Small intestine (tissue), 16 donors: ENCODE measurements at places on chromosomes 4 and X. TPM values are rescaled to one million over a fixed set of nuclear protein-coding genes. Genes with fewer than 3 reads are reported as not detected.
A peak's percentile ranks its signal among the peaks of the same experiment; 100 is the strongest.

- DNase-seq = no peak
- no peaks in the 10 kb centered on the region for H3K27me3 ChIP-seq
- H3K36me3 ChIP-seq = peaks cover 5% of the 10 kb centered on the region
- H3K4me1 ChIP-seq = peaks cover 4% of the 10 kb centered on the region
These were observed 899 bp downstream of the LYAR start for GRCh38 chr4:4289055-4289454.

GRCh38 chr4:128060121-128060698 is 902 bp upstream of the LARP1B start:
- no peaks in the 10 kb centered on the region for H3K4me1 ChIP-seq
- H3K27me3 ChIP-seq = no peaks in the 10 kb centered on the region
- H3K4me3 ChIP-seq = peak overlapping the region; percentile 88
- no peaks in the 10 kb centered on the region for H3K36me3 ChIP-seq
- DNase-seq = no peak
- peak overlapping the region; percentile 99 for H3K27ac ChIP-seq

Gene CITED1
- not detected for polyA plus RNA-seq

Gene MYL5
- 36.1 TPM for polyA plus RNA-seq

- H3K4me1 ChIP-seq = no peaks in the 10 kb centered on the region
- no peak for DNase-seq
- H3K36me3 ChIP-seq = no peaks in the 10 kb centered on the region
- H3K27me3 ChIP-seq = no peaks in the 10 kb centered on the region
- H3K27ac ChIP-seq = no peak overlapping the region
These were observed 30.5 kb downstream of the RUFY3 start for GRCh38 chr4:70752236-70752635.

Gene PWWP3B
- polyA plus RNA-seq = 34.0 TPM

Gene HDAC8
- polyA plus RNA-seq = 21.5 TPM

GRCh38 chr4:139558235-139559088 is 2.4 kb upstream of the SETD7 start:
- no peak for DNase-seq
- H3K27me3 ChIP-seq = no peaks in the 10 kb centered on the region
- H3K27ac ChIP-seq = no peak overlapping the region
- H3K4me3 ChIP-seq = no peak overlapping the region

Gene OFD1
- polyA plus RNA-seq = 71.3 TPM

DNA sequence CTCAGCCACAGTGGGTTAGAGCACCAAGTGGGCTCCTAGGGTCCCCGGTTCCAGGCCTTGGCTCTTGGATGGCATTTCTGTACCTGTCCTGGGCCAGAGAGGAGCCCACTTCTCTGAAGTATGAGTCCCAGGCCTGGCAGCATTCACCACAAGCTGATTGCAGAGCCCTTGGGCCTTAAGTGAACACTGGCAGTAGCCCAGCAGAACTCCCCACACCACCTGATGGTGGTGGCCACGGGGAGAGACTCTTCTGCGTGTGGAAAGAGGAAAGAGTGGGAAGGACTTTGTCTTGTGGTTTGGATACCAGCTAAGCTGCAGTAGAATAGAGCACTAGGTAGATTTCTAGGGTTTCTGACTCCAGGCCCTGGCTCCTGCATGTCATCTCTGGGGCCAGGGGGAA is 104.8 kb downstream of the DLG3 start:
- no peak overlapping the region for H3K27ac ChIP-seq
- H3K4me1 ChIP-seq = no peaks in the 10 kb centered on the region
- H3K36me3 ChIP-seq = no peaks in the 10 kb centered on the region
- H3K4me3 ChIP-seq = no peak overlapping the region
- no peaks in the 10 kb centered on the region for H3K27me3 ChIP-seq
- DNase-seq = no peak

GRCh38 chr4:101418055-101418454 is 70.7 kb upstream of the PPP3CA start:
- H3K36me3 ChIP-seq = no peaks in the 10 kb centered on the region
- no peak for DNase-seq
- no peaks in the 10 kb centered on the region for H3K27me3 ChIP-seq
- no peak overlapping the region for H3K4me3 ChIP-seq
- peaks cover 4% of the 10 kb centered on the region for H3K4me1 ChIP-seq

GRCh38 chr4:82372517-82373485 is 990 bp downstream of the HNRNPD start:
- H3K4me1 ChIP-seq = peaks cover 2% of the 10 kb centered on the region
- peak overlapping the region; percentile 96 for H3K4me3 ChIP-seq
- H3K27me3 ChIP-seq = no peaks in the 10 kb centered on the region
- H3K27ac ChIP-seq = peak overlapping the region; percentile 100
- H3K36me3 ChIP-seq = no peaks in the 10 kb centered on the region
- peak; percentile 90 for DNase-seq

GRCh38 chr4:167722487-167722808 is 369.9 kb upstream of the ANXA10 start:
- H3K36me3 ChIP-seq = no peaks in the 10 kb centered on the region
- H3K4me3 ChIP-seq = no peak overlapping the region
- no peak for DNase-seq
- no peak overlapping the region for H3K27ac ChIP-seq
- no peaks in the 10 kb centered on the region for H3K4me1 ChIP-seq

GRCh38 chrX:132480581-132481203 is 8.1 kb downstream of the MBNL3 start:
- H3K4me1 ChIP-seq = peaks cover 37% of the 10 kb centered on the region
- peak overlapping the region; percentile 15 for H3K4me3 ChIP-seq
- H3K27me3 ChIP-seq = no peaks in the 10 kb centered on the region
- peak overlapping the region; percentile 73 for H3K27ac ChIP-seq
- H3K36me3 ChIP-seq = no peaks in the 10 kb centered on the region

- no peaks in the 10 kb centered on the region for H3K36me3 ChIP-seq
- no peaks in the 10 kb centered on the region for H3K27me3 ChIP-seq
- DNase-seq = no peak
These were observed 464 bp downstream of the RASGEF1B start for GRCh38 chr4:81471298-81471587.

Gene FGFRL1
- polyA plus RNA-seq = 10.9 TPM

Gene NAA11
- polyA plus RNA-seq = not detected

Gene PDE5A
- 18.8 TPM for polyA plus RNA-seq

Gene ADH1B
- polyA plus RNA-seq = 25.1 TPM

- H3K27ac ChIP-seq = no peak overlapping the region
- H3K27me3 ChIP-seq = no peaks in the 10 kb centered on the region
- H3K36me3 ChIP-seq = no peaks in the 10 kb centered on the region
- H3K4me1 ChIP-seq = no peaks in the 10 kb centered on the region
- H3K4me3 ChIP-seq = no peak overlapping the region
These were observed 150.3 kb downstream of the DCTD start for GRCh38 chr4:182766857-182767250.

DNA sequence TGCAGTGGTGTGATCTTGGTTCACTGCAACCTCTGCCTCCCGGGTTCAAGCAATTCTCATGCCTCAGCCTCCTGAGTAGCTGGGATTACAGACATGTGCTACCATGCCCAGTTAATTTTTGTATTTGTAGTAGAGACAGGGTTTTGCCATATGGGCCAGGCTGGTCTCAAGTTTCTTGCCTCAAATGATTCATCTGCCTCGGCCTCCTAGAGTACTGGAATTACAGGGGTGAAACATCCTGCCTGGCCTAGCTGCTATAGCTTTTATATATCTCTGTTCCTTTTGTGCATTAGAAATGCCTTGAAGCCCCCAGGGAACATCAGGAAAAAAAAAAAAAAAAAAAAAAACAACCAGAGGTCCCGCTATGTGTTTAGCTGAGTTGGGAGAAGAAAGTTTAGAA is 34.8 kb downstream of the UBE2K start:
- no peak overlapping the region for H3K4me3 ChIP-seq
- no peaks in the 10 kb centered on the region for H3K36me3 ChIP-seq
- DNase-seq = no peak
- no peaks in the 10 kb centered on the region for H3K4me1 ChIP-seq

GRCh38 chr4:13182133-13182532 is 302.0 kb downstream of the RAB28 start:
- H3K4me3 ChIP-seq = no peak overlapping the region
- H3K27me3 ChIP-seq = no peaks in the 10 kb centered on the region
- no peaks in the 10 kb centered on the region for H3K36me3 ChIP-seq
- DNase-seq = no peak
- no peaks in the 10 kb centered on the region for H3K4me1 ChIP-seq

- no peaks in the 10 kb centered on the region for H3K36me3 ChIP-seq
- no peak overlapping the region for H3K27ac ChIP-seq
- DNase-seq = no peak
- no peaks in the 10 kb centered on the region for H3K4me1 ChIP-seq
- no peak overlapping the region for H3K4me3 ChIP-seq
These were observed 219.0 kb upstream of the DKK2 start for GRCh38 chr4:107255114-107255513.

DNA sequence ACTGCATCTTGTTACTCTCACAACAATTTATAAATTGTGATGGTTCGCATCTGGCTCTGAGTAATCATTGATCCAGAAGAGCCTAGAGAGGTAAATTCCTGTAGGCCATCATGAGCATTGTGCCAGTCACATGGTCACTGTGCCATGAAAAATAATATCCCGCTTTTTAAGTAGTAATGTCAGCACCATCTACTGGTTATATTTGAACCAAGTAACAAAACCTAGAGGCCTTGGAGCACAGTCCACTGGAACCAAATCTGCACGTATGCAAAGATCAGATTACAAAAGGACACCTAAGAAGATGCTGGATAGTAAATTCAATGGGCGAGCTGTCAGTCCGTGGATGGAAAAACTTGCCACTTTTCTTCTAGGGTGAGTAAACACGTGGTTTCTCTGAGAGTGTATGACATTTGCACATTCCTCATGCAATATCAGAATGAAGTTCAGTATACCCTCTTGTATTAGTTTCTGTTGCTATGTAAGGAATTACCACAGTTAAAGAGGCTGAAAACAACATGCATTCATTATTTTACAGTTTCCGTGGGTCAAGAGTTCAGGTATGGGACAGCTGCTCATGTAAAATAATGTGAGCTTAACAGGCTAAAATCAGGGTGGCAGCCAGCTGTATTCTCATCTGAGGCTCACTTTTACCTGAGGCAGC is 26.8 kb downstream of the FAM114A1 start:
- no peak overlapping the region for H3K4me3 ChIP-seq
- H3K4me1 ChIP-seq = peaks cover 27% of the 10 kb centered on the region
- DNase-seq = no peak
- no peak overlapping the region for H3K27ac ChIP-seq
- H3K27me3 ChIP-seq = no peaks in the 10 kb centered on the region
- H3K36me3 ChIP-seq = peaks cover 10% of the 10 kb centered on the region

- no peaks in the 10 kb centered on the region for H3K36me3 ChIP-seq
- no peaks in the 10 kb centered on the region for H3K27me3 ChIP-seq
- H3K27ac ChIP-seq = no peak overlapping the region
These were observed 72.4 kb downstream of the PALLD start for GRCh38 chr4:168569066-168569930.

GRCh38 chrX:16177260-16177659 is 10.0 kb downstream of the MAGEB17 start:
- no peaks in the 10 kb centered on the region for H3K36me3 ChIP-seq
- no peak for DNase-seq
- no peak overlapping the region for H3K4me3 ChIP-seq

- no peaks in the 10 kb centered on the region for H3K36me3 ChIP-seq
- no peak for DNase-seq
- peak overlapping the region; percentile 24 for H3K27ac ChIP-seq
- no peak overlapping the region for H3K4me3 ChIP-seq
- H3K4me1 ChIP-seq = no peaks in the 10 kb centered on the region
These were observed 9.6 kb upstream of the MRPL1 start for GRCh38 chr4:77852892-77853495.

Gene SRPK3
- polyA plus RNA-seq = 0.15 TPM

- no peak for DNase-seq
- H3K4me1 ChIP-seq = no peaks in the 10 kb centered on the region
- H3K27me3 ChIP-seq = peaks cover 2% of the 10 kb centered on the region
- no peaks in the 10 kb centered on the region for H3K36me3 ChIP-seq
These were observed 887 bp upstream of the IL1RAPL2 start for GRCh38 chrX:104564921-104565703.

GRCh38 chrX:24375600-24376131 is 15.2 kb downstream of the SUPT20HL1 start:
- no peaks in the 10 kb centered on the region for H3K36me3 ChIP-seq
- no peaks in the 10 kb centered on the region for H3K4me1 ChIP-seq
- no peak overlapping the region for H3K4me3 ChIP-seq

GRCh38 chrX:18598413-18598812 is 73.5 kb downstream of the RS1 start:
- H3K27ac ChIP-seq = no peak overlapping the region
- no peak for DNase-seq
- peaks cover 2% of the 10 kb centered on the region for H3K36me3 ChIP-seq
- H3K27me3 ChIP-seq = no peaks in the 10 kb centered on the region
- H3K4me1 ChIP-seq = no peaks in the 10 kb centered on the region

DNA sequence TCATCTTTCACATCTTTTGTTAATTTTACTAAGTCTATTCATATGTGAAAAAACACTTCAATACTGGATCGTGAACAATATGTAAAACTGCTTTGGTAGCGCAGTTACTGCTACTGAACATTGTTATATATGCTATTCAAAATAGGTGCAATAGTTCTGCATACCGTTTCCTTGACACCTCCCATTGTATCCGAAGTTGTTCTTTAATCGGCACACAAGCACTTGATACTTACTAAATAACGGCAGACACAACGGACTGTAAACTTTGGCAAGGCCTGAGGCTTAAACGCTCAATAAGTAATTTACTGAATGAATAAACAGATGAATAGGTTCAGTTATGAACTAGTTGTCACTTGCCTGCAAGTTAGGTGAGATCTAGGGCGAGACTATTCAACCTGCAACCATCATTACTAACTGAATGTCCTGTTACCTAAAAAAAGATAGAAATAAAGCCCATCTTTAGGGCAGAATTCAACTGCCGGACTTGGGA is 620 bp downstream of the ANAPC10 start:
- H3K36me3 ChIP-seq = peaks cover 9% of the 10 kb centered on the region
- H3K27me3 ChIP-seq = no peaks in the 10 kb centered on the region
- H3K27ac ChIP-seq = peak overlapping the region; percentile 98
- H3K4me1 ChIP-seq = peaks cover 9% of the 10 kb centered on the region
- H3K4me3 ChIP-seq = peak overlapping the region; percentile 68
- DNase-seq = no peak

Gene SCML2
- polyA plus RNA-seq = 5.0 TPM

Gene AADAT
- 1.7 TPM for polyA plus RNA-seq

GRCh38 chrX:1591863-1592469 is 562 bp downstream of the AKAP17A start:
- DNase-seq = peak; percentile 60
- no peaks in the 10 kb centered on the region for H3K4me1 ChIP-seq
- peak overlapping the region; percentile 100 for H3K4me3 ChIP-seq

Gene BANK1
- polyA plus RNA-seq = 3.0 TPM

Gene RRH
- polyA plus RNA-seq = 0.15 TPM

DNA sequence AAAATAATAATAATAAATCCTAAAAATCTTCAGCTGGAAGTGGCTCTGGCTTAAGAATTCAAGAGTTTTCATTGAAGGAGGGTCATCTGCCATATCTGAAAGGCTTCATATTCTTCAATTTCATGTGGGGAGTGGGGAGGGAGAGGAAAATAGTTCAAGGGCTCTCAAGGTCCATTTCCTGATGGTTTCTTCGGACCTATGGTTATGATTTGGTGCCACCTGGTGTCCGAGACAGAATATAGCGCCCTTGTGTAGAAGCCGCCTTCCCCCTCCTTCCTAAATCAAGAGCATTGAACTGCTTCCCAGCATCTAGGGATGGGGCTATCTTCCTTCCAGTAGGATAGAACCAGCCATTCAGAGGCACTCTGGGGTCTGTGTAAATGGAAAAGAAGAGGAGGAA is 34.3 kb downstream of the NLGN3 start:
- H3K4me1 ChIP-seq = no peaks in the 10 kb centered on the region
- H3K27me3 ChIP-seq = no peaks in the 10 kb centered on the region
- H3K4me3 ChIP-seq = no peak overlapping the region
